ENCODE measurements at places on chromosomes 13 and 19.

DNA sequence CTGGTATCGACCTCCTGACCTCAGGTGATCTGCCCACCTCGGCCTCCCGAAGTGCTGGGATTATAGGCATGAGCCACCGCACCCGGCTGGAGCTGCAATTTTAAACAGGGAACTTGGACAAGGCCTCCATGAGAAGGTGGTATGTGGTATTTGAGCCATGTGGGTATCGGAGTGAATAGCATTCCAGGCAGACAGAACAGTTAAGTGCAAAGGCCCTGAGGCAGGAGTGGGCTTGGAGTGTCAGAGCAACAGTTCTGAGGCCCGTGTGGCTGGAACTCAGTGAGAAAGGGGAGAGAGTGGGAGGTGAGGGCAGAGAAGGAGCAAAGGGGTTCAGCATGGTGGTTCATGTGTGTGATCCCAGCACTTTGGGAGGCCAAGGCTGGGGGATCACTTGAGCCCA, 2.9 kb downstream of the RCN3 start:
- no peak for DNase-seq

- no peak for DNase-seq
These were observed 109.9 kb downstream of the RBM26 start for GRCh38 chr13:79295906-79296706.

- no peak for DNase-seq
These were observed 43.8 kb downstream of the ESD start for GRCh38 chr13:46753137-46753536.

DNA sequence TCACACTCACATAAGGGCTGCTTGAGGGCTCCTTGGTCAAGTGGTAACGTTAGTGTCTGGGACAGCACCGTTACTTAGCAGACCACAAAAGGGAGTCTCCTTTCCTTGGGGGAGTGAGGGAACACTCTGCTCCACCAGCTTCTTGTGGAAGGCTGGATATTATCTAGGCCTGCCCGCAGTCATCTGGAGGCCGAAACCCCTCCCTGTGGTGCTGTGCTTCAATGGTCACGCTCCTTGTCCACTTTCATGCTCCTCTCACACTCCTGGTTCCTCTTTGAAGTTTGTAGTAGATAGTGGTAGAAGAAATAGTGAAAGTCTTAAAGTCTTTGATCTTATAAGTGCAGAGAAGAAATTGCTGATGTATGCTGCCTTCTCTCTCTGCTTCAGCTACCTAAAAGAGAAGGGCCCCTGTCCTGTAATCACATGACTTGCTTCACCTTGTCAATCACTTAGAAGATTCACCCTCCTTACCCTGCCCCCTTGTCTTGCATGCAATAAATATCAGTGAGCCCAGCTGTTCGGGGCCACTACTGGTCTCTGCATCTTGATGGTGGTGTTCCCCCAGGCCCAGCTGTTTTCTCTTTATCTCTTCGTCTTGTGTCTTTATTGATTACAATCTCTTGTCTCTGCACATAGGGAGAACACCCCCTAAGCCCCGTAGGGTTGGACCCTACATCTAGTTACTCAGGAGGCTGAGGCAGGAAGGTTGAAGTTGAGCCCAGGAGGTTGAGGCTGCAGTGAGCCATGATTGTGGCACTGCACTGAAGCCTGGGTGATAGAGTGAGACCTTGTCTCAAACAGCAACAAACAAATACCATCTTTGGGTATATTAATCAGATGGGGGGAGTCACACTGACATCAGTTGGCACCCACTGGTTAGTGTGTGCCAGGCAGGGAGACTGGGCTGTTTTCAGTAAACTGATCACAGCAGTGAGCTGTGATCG, 11.6 kb upstream of the MZF1 start:
- no peak for DNase-seq

Measured in CD4-positive, alpha-beta T cell (primary cell).